Panc1 (cell line): ENCODE measurements at places on chromosomes 7 and 10. TPM values are rescaled to one million over a fixed set of nuclear protein-coding genes. Genes with fewer than 3 reads are reported as not detected.

RBM20 gene
- total RNA-seq = 0.10 TPM

- peak; percentile 82 for DNase-seq
Measured at GRCh38 chr10:97542169-97543024, 30.2 kb upstream of the ANKRD2 start.

DNA sequence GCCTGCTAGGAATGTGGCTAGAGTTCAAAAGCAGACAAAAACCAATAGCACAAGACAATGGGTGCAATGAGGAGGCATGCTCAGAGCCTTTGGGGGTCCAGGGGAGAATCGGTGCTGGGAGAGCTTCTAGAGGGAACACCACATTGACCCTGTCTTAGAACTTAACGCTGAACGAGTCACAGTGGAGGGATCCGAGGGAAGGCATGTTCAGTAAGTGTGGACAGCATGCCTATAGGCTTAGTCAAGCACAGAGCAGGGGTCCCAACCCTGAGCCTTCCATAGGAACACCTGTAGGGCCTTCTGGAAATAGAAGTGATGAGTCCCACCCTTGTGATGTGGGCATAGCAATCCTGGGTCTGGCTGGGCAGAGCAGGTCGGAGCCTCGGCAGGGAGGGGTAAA is 148.7 kb downstream of the PKD1L1 start:
- DNase-seq = no peak

DNA sequence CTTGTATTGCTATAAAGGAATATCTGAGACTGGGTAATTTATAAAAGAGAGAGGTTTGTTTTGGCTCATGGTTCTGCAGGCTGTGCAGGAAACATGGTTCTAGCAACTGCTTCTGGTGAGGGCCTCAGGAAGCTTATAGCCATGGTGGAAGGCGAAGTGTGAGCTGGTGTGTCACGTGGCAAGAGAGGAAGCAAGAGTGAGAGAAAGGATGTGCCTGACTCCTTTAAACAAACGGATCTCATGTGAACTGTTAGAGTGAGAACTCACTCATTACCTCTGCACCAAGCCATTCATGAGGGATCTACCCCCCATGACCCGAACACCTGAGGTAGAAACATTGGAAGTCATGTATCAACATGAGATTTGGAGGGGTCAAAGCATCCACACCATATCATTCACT is 7.7 kb upstream of the ITPRIP start:
- no peak for DNase-seq

DNA sequence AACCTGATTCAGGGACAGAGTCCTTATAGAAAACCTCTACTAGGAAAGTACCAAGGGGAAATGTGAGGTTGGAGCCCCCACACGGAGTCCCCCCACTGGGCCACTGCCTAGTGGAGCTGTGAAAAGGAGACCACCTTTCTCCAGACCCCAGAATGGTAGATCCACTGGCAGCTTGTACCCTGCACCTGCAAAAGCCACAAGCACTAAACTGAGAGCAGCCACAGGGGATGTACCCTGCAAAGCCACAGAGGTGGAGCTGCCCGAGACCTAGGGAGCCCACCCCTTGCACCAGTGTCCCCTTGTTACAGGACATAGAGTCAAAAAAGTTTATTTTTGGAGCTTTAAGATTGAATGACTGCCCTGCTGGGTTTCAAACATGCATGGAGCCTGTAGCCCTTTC is 87.2 kb upstream of the KCNMA1 start:
- DNase-seq = no peak
